ENCODE measurements at places on chromosomes 1 and 21.

DNA sequence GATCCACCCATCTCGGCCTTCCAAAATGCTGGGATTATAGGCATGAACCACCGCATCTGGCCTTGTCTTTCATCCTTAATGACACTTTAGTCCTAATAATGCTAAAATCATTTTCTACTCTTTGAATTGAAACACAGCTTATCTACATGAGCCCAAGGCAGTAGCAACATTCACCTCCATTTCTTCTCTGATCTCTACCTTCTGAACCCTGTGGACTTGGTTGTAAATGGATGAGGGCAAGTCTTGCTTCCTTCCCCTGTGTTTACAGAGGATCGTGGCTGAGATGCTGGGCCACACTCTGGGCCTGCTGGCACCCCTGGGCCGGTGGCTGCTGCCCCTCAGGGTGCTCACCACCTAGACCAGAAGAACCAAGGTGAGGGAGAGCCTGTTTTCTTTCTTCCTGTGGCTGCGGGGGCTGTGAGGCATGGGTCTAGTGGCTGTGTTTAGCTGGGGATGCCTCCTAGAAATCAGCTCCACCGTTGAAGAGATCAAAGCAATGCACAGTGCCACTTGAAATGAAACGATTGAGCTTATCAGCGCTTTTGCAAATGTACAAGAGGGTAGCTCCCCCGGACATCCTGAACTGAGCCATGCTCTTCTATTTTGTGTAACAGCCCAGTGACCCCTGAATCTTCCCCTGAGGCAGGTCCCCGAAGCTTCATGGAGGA lies 32.2 kb upstream of the LGALS8 start:
- DNase-seq: no peak

GRCh38 chr1:6690186-6690585 lies 11.4 kb downstream of the DNAJC11 start:
- no peak for DNase-seq

- DNase-seq: no peak
Observed at GRCh38 chr1:156860628-156861423, at the start of gene NTRK1. NTRK1 (plus strand) TSS chr1:156860865; CDS start chr1:156860935, 70 bp downstream.

- no peak for DNase-seq
Observed at GRCh38 chr1:168991667-168992475, 114.6 kb upstream of the ATP1B1 start.

DNA sequence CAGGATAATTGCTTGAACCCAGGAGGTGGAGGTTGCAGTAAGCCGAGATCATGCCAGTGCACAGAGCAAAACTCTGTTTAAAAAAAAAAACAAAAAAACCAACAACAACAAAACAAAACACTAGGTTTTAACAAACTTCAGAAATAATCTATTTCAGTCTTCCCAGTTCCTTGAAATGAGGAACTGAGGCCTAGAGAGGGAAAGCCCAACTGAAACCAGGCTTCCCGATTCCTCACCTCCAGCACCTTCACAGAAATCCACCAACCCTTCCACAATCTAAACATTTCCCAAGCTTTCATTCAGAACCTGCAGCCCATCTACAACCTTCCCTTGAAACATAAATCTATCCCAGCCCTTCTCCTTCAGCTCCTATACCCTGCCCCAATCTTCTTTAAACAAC lies 612 bp upstream of the CD52 start:
- DNase-seq: peak; percentile 52

DNA sequence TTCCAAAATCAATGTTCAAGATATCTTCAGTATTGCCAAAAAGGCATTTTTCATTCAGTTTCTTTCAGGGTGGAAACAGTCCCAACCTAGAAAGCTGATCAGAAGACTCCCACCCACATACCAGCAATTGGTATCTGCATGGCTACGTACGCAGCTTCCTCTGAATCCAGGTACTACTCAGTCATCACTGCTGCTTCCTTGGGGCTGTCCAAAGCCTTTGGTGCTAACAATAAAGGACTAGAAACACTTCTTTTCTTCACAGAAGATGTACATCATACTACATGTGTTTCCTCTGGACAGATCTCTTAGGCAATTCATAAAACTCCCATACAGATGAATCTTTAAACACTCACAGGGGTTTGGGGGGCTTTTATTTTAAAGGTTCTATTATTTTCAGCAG lies 29.8 kb downstream of the VPS26C start:
- DNase-seq: no peak

DNA sequence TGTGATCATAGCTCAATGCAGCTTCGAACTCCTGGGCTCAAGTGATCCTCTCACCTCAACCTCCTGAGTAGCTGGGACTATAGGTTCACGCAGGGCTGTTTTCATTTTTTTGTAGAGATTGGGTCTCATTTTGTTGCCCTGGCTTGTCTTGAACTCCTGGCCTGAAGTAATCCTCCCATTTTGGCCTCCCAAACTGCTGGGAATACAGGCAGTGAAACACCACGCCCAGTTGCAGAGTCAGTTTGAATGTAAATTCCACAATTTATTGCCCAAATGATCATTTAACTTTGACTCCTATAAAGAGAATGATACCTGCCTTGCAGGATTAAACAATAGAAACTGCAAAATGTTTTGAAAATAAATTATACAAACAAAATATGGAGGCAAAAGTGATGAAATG lies 10.7 kb downstream of the GOLPH3L start:
- no peak for DNase-seq

GRCh38 chr1:84722794-84723193 lies 32.5 kb upstream of the SSX2IP start:
- DNase-seq: no peak

DNA sequence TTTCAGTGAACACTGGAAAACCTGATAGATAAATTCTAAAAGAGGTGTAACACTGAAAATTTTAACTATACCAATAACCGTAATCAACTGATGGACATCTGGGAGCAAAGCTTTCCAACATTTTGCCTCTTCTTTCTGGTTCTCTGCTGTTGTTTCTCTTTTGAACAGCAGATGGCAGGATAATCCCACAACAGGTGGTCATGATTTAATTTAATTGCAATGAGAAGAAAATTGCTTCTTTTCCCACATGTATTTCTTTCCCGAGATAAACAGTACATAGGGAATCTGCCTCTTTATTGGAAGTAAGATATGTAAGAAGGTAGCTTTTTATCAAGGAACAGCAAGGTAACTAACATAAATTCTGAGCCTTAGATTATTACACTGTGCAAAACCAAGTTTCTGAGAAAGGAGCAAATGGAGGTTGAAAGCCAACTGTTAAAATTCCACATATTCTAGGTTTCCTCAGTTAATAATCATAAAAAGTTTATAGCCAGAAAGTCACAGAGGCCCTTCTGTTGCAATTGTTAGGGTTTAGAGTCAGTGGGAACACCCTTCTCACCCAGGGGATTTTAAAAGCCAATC lies 72.9 kb downstream of the RPS6KA1 start:
- DNase-seq: peak; percentile 75

- DNase-seq: no peak
Observed at GRCh38 chr1:205585169-205585834, 46.5 kb downstream of the ELK4 start.

DNA sequence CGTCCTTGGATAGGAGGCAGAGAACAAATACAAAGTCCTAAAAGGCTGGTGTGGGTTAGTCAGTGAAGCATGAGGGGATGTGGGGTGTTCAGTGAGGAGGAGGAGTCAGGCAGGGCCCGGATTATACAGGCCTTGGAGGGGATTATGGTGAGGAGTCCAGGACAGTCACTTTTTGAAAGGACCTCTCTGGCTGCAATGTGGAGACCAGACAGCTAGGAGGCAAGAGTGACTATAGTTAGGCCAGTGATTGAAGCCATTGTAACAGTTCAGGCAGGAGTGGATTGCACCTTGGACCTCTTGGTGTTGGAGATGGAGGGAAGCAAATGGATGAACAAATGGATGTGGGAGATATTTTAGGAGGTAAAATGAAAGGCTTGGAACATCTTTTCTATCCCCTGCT lies 115.8 kb downstream of the C1orf94 start:
- no peak for DNase-seq

DNA sequence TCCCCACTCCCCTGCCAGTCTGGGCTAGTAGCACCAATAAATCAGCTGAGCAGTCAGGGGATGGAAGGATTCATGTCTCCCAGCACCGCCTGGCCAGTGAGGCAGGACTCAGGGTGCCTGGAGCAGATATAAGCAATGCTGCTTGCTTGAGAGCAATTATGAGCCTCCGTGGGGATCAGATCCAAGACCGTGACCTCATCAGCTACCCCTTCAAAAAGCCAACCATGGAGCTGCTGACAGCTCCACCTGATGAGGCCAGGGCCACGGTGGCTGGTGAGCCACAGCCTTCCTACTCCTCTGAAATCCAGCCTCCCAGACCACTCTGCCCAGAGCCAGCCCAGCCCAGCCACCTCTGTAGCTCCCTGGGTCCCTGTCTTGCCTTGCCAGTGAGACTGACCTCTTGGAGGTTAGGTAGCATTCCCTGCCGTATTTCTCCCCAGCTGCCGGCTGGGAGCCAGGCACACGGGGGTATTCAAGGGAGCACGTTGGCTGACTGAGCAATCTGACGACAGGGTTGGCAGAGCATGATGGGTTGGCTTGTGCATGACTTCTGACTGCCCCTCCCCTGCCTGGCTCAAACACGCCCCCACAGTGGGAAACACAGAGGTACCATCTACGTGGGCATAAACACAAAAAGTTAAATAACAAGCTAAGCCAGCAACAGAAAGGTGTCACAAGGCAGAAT lies 28.4 kb downstream of the SYT2 start:
- no peak for DNase-seq

GRCh38 chr1:241592273-241592958 lies 47.8 kb downstream of the CHML start:
- peak; percentile 89 for DNase-seq

DNA sequence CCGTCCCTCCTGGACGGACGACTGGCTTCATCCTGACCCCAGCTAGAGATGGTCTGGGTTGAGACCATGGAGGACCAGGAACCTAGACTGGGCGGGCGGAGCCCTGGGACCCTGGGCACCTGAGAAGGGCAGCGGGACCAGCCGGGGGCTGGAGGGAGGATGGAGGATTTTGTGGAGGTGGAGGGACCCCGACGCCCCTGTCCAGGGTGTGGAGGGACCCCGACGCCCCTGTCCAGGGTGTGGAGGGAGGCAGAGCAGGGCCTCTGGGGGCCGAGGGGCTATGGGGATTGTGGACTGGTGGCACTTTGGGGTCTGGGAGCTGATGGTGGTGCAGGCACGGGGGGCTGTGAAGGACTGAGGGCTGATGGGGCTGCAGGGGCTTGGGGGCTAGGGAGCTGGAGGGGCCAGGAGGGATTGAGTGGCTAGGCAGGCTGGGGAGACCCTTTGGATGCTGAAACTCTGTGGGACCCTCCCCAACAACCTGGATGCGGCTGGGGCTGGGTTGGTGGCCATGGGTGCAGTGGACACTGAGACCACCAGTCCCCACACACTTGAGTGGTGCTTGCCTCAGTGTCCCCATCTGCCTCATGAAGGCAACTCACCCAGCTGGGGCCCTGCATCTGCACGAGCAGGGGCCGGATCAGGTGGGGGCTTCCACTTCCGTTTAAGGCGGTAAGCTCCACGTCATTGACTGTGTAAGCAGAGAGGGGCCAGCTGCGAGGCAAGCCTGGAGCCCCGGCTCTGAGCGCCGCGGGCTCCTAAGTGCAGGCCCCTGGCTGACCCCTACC lies 7.4 kb downstream of the GJC2 start:
- no peak for DNase-seq

DNA sequence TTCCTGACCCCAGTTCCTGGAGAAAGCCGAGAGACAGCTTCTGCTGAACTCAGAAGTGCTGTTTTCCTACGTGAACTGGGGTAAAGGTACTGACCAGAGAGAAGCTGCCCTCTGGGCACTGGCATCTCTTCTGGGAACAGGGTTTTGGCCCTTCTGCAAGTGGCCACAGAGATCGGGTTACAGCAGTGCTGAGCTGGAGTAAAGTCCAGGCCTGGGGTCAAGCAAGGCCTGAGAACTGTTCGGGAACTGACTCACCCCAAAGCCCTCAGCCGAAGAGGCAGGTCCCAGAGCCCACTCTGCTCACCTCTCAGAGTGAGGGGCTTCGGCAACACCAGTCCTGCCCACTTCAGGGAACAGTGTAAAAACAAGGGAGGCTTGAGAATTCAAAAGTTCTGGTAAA lies 177.2 kb upstream of the RUNX1 start:
- DNase-seq: no peak

- peak; percentile 77 for DNase-seq
Observed at GRCh38 chr1:192592981-192593708, 17.6 kb downstream of the RGS1 start.

DNA sequence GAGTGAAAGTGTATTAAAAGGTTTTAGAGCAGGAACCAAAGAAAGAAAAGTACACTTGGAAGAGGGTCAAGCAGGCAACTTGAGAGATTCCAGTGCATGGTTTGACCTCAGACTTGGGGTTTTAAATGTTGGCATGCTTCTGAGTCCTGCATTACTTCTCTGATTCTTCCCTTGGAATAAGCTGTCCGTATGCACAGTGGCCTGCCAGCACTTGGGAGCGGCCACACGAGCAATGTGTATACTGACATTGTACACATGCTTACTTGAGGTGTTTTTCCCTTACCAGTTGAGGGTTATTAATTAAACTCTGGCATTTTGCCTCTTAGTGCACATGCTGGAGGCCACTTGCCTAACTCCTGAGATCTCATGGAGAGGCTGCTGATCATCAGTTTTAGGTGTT lies 786.6 kb upstream of the RGS18 start:
- DNase-seq: no peak

DNA sequence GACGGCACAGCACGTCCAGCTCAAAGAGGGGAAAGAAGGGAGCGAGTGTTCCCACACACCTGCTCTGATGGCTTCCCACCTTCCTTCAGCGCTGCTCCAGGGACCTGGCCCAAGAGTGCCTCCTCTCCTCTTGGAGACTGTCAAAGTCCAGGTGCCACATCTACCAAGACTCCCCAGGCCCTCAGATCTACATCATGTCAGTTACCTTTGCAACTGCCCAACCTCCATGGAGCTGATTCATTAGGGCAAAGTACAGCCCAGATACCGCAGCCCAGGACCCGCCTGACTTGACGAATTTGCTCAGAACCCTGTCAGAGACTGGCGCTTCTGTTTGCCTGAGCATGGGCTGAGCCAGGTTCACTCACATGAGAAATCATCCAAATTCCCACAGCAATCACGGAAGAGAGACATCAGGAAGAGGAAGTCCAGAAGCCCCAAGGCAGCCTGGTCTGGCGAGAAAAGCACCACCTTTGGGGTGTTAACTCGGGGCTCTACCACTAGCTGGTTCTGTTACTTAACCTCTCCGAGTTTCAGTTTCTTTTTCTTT lies at the start of gene SEC16B:
Gene SEC16B (minus strand): TSS at position 234 of the 547 bp plus-strand sequence. CDS start 2,077 bp downstream, outside the sequence.
- DNase-seq: no peak

DNA sequence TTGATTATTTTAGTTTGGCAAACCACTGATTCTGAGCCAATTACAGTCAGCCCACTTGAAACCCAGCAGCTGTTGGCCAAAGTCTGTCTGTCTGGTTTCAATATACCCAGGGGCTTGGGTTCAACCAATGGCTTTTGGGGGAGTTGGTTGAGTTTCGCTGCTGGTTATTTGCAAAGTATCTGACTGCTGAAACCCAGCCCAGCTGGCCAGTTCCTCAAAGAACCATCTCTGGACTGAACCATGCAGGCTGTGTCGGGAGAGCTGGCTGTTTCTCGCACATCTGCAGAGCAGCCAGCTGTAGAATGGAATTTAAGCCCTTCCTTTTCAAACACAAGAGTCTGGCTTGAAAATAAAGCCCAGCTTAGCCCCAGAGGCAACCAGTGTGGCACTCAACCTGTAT lies 66.0 kb upstream of the PAX7 start:
- no peak for DNase-seq

Data from suppressor macrophage treated with lipopolysaccharide for 1 hour (primary cell).